ENCODE measurements at places on chromosomes 11 and 22. TPM values are rescaled to one million over a fixed set of nuclear protein-coding genes. Genes with fewer than 3 reads are reported as not detected.
A peak's percentile ranks its signal among the peaks of the same experiment; 100 is the strongest.

Gene PCSK7
- total RNA-seq, result 85.9 TPM

Gene OR52B6
- not detected for total RNA-seq

Gene MRGPRX4
- total RNA-seq, result not detected

Gene OR8D1
- total RNA-seq, result not detected

Gene MUC5B
- total RNA-seq, result not detected

DNA sequence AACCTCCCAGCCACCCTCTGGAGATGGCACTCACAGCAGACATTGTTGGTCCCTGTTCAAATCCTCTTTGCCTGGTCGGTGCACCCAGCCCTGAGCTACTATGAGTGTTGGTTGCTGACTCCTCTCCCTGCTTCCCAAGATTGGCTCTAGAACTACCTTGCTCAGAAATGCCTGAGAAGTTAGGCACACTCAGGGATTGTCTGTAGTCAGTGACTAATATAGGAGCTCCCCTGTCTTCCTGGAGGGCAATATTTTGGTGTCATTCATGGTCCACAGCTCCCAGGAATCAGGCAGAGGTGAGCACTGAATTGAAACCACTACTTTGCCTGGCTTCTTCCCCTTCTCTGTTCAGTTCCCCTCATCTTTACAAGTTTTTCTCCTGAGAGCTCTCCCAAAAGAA lies 325.9 kb downstream of the MIAT start:
- H3K4me3 ChIP-seq, result no peak overlapping the region
- DNase-seq, result no peak
- H3K4me1 ChIP-seq, result no peaks in the 10 kb centered on the region
- no peak overlapping the region for H3K27ac ChIP-seq
- H3K36me3 ChIP-seq, result no peaks in the 10 kb centered on the region

GRCh38 chr22:45651931-45652528 lies 19.6 kb upstream of the ATXN10 start:
- no peak overlapping the region for H3K27ac ChIP-seq
- H3K36me3 ChIP-seq, result no peaks in the 10 kb centered on the region
- no peaks in the 10 kb centered on the region for H3K4me1 ChIP-seq
- no peak for DNase-seq
- H3K27me3 ChIP-seq, result peaks cover 9% of the 10 kb centered on the region

GRCh38 chr11:133810766-133811165 lies 34.5 kb downstream of the SPATA19 start:
- H3K36me3 ChIP-seq, result no peaks in the 10 kb centered on the region
- no peaks in the 10 kb centered on the region for H3K4me1 ChIP-seq
- H3K27me3 ChIP-seq, result peaks cover 6% of the 10 kb centered on the region
- no peak for DNase-seq
- no peak overlapping the region for H3K4me3 ChIP-seq

DNA sequence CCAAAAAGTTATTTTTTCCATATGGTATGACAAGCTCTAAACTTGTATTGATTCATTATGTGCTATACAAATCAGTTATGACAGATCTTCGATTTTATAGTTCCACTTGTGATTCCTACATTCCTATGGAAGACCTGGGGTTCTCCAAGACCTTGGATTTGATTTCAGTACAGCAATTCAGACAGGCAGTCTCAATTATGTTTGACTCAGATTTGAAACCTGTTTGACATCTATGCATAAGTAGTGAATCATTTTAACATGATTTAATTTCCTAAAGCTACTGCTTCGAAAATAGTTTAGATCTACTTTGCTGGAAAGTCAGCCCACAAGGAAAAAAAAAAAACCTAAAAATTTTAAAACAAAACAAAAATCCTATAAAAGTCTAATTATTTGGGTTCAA lies 820.4 kb downstream of the LUZP2 start:
- no peak overlapping the region for H3K4me3 ChIP-seq
- no peaks in the 10 kb centered on the region for H3K27me3 ChIP-seq
- no peak overlapping the region for H3K27ac ChIP-seq
- DNase-seq, result no peak
- no peaks in the 10 kb centered on the region for H3K4me1 ChIP-seq

DNA sequence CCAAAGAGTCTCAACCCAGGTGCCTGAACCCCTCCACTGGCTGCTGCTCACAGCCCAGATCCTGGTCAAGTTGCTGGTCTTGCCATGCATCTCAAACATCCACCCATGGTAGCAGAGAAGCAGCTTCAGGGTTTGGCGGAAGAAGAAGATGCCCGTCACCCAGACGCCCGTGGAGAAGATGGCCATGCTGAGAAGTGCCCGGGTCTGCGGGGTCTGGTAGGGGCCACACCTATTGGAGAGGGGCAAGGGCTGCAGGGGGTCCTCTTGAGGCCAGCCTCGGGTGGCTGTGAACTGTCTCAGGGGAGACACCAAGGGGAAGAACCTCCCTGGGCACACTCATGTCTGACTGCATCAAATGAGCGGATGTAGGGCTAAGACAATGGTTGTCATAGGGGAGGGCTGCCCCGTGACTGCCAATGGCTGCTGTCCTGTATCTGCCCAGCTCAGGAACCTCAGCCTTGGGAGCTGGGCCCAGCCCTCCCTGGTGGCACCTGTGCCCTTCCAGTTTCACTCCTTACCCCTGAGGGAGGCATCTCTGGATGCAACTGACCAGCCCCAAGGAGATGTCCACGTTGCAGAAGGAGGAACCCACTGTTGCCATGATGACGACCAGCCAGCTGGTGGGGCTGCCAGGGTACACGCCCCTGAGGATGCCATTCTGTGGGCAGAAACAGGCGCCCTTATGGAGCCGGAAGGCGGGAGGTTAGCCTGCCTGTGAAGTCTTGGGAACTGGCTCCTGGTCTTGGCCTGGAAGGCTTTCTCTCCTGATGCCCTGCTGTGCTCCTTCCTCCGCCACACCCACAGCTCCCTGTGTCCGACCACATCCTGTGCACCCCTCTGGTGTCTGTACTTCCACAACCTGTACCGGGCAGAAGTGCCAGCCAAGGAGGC lies 1.2 kb downstream of the CPT1B start:
- H3K4me3 ChIP-seq, result no peak overlapping the region
- peaks cover 18% of the 10 kb centered on the region for H3K36me3 ChIP-seq

- peaks cover 11% of the 10 kb centered on the region for H3K36me3 ChIP-seq
- peaks cover 19% of the 10 kb centered on the region for H3K4me1 ChIP-seq
- no peak for DNase-seq
- H3K4me3 ChIP-seq, result no peak overlapping the region
- no peaks in the 10 kb centered on the region for H3K27me3 ChIP-seq
Observed at GRCh38 chr22:46241396-46242007, 8.6 kb downstream of the CDPF1 start.

- peak overlapping the region; percentile 83 for H3K4me3 ChIP-seq
- peaks cover 8% of the 10 kb centered on the region for H3K36me3 ChIP-seq
- DNase-seq, result no peak
- no peaks in the 10 kb centered on the region for H3K27me3 ChIP-seq
- peaks cover 34% of the 10 kb centered on the region for H3K4me1 ChIP-seq
Observed at GRCh38 chr11:17275400-17276235, 921 bp upstream of the NUCB2 start.

GRCh38 chr22:49983148-49984042 lies 22.8 kb downstream of the PIM3 start:
- H3K36me3 ChIP-seq, result peaks cover 28% of the 10 kb centered on the region
- no peak overlapping the region for H3K4me3 ChIP-seq
- peaks cover 13% of the 10 kb centered on the region for H3K27me3 ChIP-seq
- H3K27ac ChIP-seq, result no peak overlapping the region
- peaks cover 18% of the 10 kb centered on the region for H3K4me1 ChIP-seq
- DNase-seq, result no peak

DNA sequence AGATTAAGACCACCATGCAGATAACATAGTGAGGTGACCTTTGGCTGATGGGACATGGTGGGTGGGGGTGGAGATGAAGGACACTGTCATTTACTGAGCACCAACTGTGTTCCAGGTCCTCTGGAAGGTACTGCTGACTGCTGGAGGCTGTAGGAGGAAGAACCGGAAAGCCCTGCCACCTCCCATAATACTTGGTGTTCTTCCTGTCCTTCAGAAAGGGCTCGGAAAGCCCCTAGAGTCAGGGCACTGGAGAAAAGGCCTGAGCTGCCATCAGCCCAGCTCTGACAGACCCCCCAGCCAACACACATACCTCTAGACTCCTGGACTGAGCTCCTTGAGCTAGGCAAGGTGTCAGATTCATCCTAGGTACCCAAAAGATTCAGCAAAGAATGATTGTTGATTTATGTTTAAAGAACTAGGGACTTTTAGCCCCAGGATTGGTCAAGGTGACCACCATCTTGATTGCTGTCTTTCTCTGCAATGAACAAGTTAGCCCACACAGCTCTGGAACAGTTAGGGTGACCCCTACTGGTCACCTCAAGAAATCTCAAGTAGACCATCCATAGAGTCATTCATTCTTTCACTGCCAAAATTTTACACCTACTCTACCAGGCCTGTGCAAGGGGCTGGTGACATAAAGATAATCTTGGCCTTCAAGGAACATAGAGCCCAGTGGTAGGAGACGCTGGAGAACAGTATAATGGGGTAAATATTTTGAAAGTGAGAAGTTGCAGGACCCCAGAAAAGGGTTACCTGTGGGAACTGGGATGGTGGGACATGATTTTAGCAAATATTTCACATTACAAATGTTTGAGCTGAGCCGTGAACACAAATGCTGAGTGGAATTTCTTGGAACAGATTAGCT lies 39.4 kb downstream of the IRAG1 start:
- no peaks in the 10 kb centered on the region for H3K27me3 ChIP-seq
- no peaks in the 10 kb centered on the region for H3K36me3 ChIP-seq
- no peak overlapping the region for H3K4me3 ChIP-seq
- no peak for DNase-seq

GRCh38 chr11:73597336-73597955 lies 466 bp downstream of the FAM168A start:
- no peak for DNase-seq
- H3K27ac ChIP-seq, result peak overlapping the region; percentile 88
- peaks cover 9% of the 10 kb centered on the region for H3K36me3 ChIP-seq

DNA sequence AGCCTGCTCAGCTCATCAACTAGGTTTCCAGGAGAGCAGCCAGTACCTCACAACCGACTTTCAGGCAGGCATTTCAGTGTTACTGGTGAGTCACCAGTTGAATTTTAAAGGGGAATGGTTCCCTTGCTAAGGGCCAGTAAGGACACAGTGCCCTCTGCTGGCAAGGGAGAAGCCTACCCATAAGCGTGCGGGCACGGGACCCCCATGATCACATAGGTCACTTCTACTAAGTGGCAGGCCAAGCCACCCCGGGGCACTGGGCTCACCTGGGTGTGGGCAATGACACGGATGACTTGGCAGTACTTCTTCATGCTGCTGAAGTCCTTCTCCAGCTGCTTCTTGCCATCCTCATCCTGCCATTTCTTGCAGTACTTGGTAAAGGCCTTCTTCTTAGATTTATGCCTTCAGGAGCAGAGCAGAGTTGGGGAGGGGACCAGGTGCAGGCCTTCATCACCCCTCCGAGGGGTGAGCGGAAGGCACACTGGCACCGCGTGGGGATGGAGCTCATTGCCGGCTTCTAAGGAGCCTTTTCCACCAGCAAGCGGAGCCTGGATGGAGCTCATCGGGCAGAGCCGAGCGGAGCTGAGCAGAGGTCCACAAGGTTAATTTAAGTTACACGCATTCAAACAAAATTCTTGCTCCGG lies 2.9 kb downstream of the RPL3 start:
- H3K36me3 ChIP-seq, result peaks cover 78% of the 10 kb centered on the region
- peak; percentile 80 for DNase-seq
- H3K27me3 ChIP-seq, result peaks cover 15% of the 10 kb centered on the region
- H3K27ac ChIP-seq, result peak overlapping the region; percentile 100
- peaks cover 61% of the 10 kb centered on the region for H3K4me1 ChIP-seq

DNA sequence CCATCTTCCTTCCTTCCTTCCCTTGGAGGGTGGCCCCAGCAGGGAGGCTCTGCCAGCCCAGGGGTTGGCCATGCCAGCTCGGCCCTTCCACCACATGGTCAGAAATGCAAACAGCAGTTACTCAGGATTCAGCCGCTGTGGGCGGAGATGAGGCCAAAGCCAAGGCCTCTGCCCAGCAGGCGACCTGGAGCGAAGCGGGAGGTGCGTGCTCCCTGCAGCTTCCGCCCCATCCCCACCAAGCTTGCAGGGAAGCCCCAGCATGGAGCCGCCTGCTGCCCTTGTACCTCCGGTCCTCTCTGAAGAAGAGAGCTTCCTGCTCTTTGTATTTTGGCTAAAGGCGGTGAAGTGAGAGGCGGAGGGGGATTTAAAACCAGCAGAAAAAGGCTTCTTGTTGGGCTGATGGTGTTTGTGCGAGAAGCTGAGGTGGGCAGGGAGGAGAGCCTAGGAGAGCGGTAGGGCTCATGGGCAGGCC lies 50.4 kb downstream of the ANO1 start:
- H3K4me3 ChIP-seq, result no peak overlapping the region
- H3K27ac ChIP-seq, result no peak overlapping the region
- H3K4me1 ChIP-seq, result no peaks in the 10 kb centered on the region
- no peaks in the 10 kb centered on the region for H3K27me3 ChIP-seq
- H3K36me3 ChIP-seq, result no peaks in the 10 kb centered on the region

GRCh38 chr11:120216426-120217102 lies 5.7 kb downstream of the OAF start:
- no peaks in the 10 kb centered on the region for H3K27me3 ChIP-seq
- peaks cover 11% of the 10 kb centered on the region for H3K4me1 ChIP-seq
- H3K27ac ChIP-seq, result no peak overlapping the region
- no peak overlapping the region for H3K4me3 ChIP-seq
- no peaks in the 10 kb centered on the region for H3K36me3 ChIP-seq

GRCh38 chr11:33574331-33574730 lies 126.3 kb downstream of the C11orf91 start:
- peaks cover under 1% of the 10 kb centered on the region for H3K27me3 ChIP-seq
- no peaks in the 10 kb centered on the region for H3K36me3 ChIP-seq
- H3K4me1 ChIP-seq, result no peaks in the 10 kb centered on the region
- no peak for DNase-seq
- no peak overlapping the region for H3K27ac ChIP-seq

DNA sequence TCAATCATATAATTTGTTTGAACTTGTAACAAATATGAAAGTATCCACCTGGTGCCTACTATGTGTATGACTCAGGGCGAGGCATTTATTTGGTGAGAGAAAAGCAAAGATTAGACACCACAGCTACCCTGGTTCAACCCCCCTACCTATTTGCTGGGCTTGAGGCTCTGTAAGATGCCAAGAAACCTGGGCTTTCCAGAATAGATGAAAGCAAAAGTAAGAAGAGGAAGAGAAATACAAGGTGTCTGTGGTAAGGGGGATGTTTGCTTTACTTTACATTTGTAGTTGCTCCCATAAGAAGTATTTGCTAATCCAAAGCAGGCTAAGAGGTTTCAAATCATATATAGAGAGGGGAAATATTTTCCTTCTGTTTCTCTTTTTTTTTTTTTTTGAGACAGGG lies 61.7 kb downstream of the DDI1 start:
- H3K36me3 ChIP-seq, result no peaks in the 10 kb centered on the region
- H3K4me3 ChIP-seq, result no peak overlapping the region
- DNase-seq, result no peak
- H3K27ac ChIP-seq, result no peak overlapping the region
- H3K27me3 ChIP-seq, result no peaks in the 10 kb centered on the region

- H3K27ac ChIP-seq, result no peak overlapping the region
- H3K4me3 ChIP-seq, result no peak overlapping the region
- peaks cover 6% of the 10 kb centered on the region for H3K4me1 ChIP-seq
- no peak for DNase-seq
- no peaks in the 10 kb centered on the region for H3K36me3 ChIP-seq
- H3K27me3 ChIP-seq, result no peaks in the 10 kb centered on the region
Observed at GRCh38 chr11:117838901-117839300, 14.4 kb upstream of the FXYD2 start.
